ENCODE measurements at places on chromosomes 1 and 21.

DNA sequence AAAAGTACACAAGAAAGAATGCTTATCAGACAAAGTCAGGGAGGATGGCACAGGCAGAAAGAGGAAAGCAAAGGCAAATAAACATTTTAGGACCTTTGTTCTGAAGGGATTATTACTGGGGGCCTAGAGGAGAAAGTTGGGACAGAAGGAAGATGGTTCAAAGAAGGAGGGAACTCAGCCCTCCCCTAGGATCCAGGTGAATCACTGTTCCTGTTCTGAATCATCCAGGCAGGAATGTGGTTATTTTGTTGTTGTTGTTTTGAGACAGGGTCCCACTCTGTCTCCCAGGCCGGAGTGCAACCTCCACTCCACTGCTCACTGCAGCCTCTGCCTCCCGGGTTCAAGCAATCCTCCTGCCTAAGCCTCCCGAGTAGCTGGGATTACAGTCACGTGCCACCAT, 38.5 kb upstream of the PSEN2 start:
- DNase-seq: no peak

DNA sequence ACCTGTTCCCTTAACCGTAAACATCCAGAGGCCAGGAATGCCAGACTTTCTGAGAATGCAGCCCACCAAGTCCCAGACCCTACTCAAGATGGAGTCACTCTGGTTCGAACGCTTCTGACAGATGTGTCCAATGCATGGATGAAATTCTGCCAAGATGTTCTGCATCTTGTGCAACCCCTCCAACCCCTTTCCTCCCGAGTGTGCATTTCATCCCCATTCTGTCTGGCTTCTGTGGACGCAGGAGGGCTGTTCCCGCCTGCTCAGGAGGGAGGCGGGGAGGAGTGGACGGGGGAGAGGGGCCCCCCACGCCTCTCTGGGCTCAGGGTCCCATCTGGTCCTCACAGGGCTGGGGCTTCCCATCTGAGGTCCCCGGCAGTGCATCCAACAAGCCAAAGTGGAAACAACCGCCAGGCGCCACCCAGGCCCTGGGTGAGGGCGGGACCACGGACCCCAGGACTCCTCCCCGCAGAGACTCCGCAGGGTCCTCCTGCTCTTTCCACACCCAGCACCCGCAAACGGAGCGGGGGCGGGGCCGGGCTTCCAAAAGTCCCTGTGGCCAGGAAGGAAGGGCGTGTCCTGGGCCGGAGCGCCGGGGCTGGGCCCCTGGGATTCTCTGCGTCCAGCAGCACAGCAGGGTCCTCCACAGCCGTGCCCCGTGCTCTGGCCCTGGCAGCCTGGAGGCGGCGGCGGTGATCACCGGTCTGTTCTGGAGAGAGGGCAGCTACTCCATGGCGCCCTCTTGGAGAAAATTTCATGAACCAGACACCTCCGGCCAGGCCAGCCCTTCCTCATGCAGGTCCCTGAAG, 27.8 kb upstream of the SUMO3 start:
- DNase-seq: peak; percentile 73

DNA sequence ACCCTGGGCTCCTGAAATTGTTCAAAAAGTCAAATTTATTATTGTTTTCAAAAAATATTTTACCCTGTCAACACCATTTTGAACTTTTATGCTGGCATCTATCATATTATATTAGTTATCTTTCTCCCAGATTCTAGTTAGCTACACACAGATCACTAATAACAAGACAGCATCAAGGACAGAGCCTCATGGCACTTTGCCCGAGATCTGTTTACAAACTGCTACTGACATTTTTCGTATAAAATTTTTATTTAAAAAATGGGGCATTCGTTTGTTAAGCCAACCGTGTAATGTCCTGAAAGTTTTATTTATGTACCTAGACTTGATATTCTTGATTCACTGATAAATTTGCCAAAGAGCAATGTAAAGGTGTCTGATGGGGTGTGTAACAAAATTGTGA, 78.1 kb downstream of the PLPPR5 start:
- no peak for DNase-seq

DNA sequence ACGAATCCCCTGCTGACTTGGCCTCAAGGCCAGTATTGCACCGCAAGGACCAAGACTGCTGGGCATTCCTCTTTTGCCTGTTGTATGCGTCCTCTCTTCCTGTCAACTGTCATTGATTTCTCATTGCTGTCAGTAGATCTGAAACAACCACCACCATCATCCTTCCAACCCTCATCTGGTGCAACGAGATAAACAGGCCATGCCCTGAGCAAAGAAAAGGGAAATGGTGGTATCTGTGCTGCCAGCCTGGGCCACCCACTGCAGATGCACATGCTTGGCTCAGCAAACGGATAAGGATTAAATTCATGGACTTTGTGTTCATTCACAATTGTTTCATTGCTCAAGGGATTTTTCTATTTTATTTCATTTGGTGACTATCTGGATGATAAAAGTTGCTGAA, 13.6 kb downstream of the OXCT2 start:
- DNase-seq: no peak

GRCh38 chr1:24357038-24357437, 37.9 kb downstream of the GRHL3 start:
- no peak for DNase-seq

DNA sequence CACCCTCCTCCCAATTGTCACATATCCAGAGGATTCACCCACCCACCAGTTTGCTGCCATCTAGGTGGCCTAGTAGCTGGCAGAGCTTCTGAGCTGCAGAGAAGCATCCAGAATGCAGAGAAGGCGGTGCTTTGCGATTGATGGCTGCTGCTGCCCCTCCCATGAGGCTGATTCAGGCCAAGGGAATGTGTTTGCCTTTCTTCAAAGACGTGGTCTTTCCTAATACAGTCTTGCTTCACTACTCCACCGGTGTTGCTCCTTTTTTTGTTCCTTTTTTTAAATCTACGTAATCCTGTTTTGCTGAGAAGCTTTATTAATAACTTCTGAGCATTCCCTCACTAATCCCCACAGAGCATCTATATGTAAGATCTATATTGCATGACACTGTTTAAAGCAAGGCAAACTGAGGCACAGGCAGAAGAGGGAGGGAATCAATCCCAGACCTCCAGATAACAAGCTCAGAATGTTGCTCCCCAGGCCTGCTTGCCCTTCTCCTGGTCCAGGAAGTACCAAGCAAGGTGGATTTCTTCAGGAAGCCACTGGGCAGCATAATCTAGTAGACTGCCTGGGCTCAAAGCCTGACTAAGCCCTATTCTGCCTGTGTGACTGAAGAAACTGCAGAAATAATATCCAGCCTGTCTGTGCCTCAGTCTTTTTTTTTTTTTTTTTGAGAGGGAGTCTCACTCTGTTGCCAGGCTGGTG, 275.5 kb upstream of the FMN2 start:
- DNase-seq: no peak

- no peak for DNase-seq
Measured at GRCh38 chr1:94708811-94709210, 111.3 kb upstream of the SLC44A3 start.

DNA sequence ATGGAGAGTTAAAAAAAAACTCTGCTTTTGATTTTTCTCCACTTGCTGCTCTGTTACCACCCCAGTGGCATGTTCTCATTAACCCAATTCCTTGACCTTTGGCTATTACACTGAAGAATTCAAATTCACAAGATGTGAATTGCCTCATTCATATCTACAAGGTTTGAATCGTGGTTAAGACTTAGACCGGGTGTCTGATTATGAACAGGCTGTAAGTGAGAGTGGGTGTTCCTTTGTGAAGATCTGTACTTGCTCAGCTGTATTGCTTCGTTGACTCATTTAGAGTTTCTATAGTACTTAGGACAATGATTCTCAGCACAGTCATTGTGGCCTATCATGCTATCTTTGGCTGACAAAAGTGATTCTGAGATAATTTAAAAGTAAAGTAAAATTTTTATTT, 36.4 kb downstream of the DNM3 start:
- DNase-seq: no peak

- DNase-seq: no peak
Measured at GRCh38 chr1:173176246-173176645, 30.9 kb downstream of the TNFSF4 start.

GRCh38 chr1:182113879-182114626, 52.5 kb upstream of the ZNF648 start:
- DNase-seq: no peak

DNA sequence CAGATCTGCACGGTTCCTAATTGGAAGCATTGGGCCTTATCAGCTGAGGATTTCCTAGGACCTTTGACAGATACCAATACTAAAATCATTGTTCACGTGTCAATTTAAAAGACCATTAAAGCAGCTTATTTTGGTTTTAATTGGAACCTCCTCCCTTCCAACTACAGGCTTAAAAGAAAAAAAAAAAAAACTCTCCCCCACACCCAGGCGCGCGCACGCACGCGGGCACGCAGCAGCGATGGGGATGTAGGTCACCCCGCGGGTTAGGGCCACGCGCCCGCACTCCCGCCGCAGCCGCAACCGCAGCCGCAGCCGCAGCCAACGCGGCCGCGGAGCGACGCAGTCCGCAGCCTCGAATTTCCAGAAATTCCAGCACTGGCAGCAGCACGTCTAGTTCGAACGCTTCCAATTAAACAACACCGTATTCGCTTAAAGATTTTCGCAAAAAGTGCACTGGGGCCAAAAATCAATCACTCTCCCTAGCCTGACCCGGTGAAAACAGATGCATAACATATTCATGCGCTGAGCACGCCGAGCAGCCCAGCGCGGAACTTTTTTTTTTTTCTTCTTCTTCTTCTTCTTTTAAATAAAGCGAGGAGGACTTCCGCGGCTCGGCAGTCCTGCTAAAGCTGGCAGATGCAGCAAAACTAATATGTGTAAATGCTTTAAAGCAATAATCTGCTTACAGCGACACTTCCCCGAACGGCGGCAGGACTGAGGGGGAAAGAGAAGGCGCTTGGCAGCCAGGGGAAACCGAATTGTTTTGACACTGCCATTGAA, 13.3 kb upstream of the BARHL2 start:
- no peak for DNase-seq

- DNase-seq: no peak
Measured at GRCh38 chr1:16116002-16116401, 39.9 kb downstream of the EPHA2 start.

DNA sequence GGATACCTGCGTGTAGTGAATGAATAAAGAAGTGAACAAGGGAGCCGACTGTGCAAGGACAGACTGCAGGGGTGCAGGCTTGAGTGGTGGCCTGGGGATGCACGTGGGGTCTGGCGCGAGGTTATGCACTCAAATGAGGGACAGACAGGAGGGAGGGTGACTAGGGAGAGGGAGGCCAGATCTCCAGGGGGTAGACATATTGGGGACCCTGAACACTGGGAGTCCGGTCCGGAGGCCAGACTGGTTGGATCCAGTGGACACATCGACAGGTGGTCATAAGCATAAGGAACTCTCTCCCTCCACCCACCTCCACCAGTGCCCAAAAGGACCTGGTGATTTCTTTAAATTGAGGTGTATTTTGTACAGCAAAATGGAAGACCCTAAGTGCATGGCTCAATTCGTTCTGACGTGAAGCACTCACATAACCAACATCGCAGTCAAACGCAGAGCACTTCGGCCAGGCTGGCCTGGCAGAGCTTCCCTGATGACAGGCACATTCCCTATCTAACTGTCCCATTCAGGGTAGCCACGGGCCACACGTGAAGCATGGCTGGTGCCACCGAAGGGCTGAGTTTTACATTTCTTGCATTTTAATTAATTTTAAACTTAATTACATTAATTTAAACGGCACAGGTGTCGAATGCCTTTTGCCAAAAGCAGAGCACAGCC, 14.0 kb downstream of the WNT3A start:
- DNase-seq: no peak

DNA sequence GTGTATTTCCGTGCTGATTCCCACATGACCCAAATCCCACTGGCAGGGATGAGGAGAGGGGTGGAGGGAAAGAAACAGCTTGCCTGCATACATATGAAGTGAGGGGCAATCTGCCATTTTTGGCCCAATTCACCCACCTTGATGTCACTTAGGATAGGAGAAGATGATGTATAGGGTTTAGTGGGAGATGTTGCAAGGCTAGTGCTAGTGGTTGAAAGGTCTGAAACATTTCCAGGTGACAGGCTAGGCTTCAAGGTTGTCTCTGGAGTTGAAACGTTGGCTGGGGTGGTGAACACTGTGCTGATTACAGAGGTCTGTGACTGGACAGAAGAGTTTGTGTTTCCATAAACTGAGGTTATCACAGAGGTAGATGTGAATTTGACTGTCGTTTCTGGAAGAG, 12.1 kb downstream of the CD34 start:
- DNase-seq: no peak

DNA sequence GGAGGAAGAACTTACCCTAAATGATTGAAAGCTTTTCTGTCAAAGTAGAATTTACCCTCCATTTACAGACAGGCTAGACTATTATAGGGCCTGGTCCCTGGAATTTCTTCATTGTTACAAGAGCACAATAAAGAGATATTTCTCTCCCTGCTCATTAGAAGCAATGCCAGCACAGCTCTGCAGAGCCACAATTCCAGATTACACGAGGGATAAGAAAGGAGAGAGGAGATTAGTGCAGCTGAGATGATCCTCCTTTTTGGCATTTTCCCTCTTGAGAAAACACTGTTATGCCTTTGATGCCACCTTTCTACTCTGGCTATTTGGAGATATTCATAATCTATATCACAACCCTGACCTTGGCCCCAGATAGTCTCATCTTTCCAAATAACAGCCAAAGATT, 1119.5 kb upstream of the TMPRSS15 start:
- no peak for DNase-seq

DNA sequence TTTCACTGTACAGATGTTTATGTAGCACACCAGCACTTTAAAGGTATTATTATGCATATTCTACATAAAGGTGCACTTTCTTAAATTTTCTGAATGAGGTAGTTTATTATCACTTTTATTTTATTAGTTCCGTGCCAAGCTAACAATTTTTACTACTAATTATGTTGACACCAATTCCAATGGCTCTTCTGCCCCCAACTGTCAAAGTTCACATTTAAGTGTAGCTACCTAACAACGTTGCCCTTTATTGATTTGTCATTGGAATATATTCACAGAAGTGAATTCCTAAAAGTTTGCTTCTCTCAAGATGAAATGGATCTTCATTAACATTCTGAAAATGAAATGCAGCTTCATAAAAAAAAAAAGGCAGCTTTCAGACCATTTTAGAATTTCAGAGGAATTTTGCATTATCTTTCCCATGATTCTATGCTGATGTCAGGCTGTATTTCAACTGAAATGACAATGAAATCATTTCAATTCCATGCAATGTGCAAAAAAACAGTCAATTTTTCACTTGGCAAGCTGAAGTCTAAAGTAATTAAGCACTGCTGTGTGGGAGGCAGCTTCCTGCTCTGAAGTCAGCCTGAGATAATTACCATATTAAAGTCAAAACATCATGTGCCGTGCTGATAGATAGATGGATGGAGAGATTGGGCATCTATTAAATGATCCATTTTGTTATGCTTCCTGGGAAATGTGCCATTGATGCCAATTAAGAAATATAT, 229.2 kb downstream of the TTLL7 start:
- no peak for DNase-seq

- no peak for DNase-seq
Measured at GRCh38 chr1:86503406-86504136, 34.8 kb downstream of the CLCA1 start.

DNA sequence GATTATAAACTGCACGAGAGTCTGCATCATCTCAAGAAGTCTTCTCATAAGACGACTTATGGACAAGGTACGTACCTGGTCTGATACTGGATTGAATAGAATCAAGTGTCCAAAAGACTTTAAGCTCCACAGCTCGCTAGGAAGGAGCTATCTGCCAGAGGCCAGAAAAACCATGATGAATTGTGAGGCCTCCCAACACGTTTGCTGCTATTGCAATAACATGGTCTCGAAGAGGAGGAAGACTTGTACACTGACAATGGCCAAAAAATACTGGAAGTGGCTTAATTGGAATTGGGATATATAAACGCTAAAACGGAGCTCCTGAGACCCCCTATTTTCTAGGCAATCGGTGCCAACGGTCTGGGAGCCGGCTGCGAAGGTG, 534 bp downstream of the DNAJC28 start:
- DNase-seq: no peak
